GM04503 (cell line): ENCODE measurements at places on chromosomes 3 and 15.
A peak's percentile ranks its signal among the peaks of the same experiment; 100 is the strongest.

DNA sequence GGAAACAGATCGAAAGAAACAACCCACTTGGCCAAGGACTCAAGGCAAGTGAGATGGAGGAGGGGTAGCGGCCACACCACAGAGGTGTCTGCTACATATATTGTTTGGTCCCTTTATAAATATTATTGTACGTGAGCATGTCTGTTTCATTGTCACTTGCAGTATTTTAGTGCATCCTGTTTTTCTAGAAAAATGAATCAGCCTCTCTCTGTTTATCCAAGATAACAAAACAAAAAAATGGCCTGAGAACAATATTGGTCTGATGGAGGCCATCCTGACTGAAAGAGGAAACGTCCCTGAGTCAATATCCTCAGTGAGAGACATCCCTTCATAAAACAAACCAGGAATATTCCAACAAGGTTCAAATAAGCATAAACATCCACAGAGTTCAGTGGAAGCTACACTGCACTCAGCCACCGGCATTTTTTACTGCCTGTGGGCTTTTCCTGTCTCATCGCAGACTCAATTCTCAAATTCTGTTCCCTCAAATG, 42.0 kb downstream of the WWTR1 start:
- DNase-seq = no peak

- no peak for DNase-seq
Observed at GRCh38 chr3:6714962-6715361, 146.0 kb upstream of the GRM7 start.

DNA sequence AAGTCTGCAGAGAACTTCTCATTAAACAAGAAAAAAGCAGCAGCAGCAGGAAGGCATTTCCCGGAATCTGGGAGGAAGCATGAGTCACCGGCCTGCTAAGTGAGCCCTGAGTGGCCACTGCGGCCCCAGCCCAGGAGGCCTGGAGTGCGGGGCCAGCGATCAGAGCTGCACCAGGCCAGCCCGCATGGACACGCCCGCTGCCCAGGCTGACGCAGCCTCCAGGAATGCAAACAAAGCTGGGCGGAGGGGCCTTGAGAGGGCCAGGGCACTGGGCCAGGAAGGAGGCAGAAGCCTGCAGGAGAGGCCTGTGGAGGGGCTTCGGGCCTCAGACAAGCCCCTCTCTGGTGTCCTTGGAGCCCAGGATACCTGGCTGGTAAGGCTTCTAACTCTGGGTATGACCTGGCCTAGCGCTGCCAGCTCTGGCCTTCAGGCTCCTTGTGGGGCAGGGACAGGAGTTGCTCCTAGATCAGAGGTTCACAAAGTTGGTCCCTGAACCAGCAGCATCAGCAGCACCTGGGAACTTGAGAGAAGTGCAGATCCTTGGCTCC, 101.2 kb downstream of the SMAD6 start:
- peak; percentile 84 for DNase-seq

DNA sequence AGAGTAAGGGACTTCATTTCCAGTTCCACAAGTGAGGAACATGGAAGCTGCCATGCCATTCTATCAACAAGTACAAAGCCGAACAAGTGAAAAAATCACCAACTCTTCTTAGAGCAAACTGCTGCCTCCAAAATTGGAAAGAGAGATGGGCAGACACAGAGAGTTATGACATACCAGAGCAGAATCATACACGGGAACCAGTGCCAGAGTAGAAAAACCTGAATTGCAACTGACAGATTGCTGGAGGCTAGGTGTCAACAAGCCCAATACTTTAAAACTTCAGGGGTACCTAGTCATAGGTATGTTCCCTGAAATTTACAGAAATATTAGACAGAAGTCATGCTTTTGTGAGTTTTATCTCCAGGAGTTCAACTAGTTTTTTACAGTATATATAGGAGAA, 62.0 kb downstream of the TTBK2 start:
- no peak for DNase-seq

DNA sequence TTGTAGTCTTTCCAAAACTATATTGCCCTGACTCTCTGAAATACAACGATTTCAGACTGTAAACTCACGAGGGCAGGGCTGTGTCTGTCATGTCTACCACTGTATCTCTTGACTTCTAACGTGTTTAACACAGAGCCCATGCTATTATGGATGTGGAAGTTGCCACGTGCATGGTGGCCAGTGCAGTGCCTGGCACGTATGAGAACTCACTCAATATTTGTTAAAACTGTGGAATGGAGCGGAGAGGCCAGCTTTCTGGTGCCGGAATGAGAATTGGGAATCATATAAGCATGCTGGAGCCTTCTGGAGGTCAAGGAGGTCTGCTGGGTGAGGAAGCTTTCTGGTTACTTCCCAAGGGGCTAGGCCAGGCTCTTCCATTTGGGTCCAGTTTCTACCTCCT, 220.6 kb upstream of the LYSMD4 start:
- DNase-seq = no peak
